ENCODE measurements at places on chromosomes 7 and 10.

DNA sequence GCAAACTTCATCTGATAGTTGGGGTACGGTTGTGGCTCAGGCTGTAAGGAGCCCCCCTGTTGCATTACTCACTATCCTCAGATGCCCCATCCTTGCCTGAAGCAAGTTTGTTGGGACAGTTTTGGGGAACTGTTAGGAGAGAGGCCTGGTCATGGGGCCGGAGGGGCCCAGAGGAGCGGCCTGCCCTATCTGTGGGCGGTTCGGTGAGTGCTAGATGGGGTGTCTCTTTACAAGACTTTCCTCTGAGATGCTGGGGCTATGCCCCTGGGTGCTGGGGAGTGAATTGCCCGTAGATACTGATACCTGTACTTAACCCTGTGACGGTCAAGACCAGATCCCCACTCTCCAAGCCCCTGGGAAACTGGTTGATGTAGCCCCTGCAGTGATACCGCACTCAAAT lies 12.4 kb downstream of the CUX1 start:
- DNase-seq = no peak

GRCh38 chr10:104556831-104557230 lies 84.3 kb upstream of the SORCS3 start:
- no peak for DNase-seq

DNA sequence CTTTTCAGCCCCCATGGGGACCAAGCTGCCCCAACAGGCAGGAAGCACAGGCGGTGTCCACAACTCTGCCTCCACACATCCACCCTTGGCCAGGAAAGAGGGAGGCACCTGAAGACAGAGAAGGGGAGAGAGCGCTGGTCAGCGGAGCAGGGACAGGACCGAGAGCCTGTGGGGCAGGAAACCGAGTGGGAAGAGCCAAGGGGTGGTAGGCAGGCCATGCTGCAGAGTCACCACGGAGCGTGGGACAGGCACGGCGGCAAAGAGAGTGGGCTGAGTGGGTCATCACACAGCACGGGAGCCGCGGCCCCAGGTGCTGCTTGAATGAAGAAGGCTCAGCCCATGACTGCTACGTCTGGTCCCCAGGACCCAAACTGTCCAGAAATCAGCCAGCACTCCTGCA lies 109.8 kb downstream of the PTPRN2 start:
- no peak for DNase-seq

GRCh38 chr10:43263551-43264343 lies 3.1 kb downstream of the RASGEF1A start:
- no peak for DNase-seq

GRCh38 chr10:128050936-128051335 lies 75.3 kb downstream of the MKI67 start:
- DNase-seq = no peak

DNA sequence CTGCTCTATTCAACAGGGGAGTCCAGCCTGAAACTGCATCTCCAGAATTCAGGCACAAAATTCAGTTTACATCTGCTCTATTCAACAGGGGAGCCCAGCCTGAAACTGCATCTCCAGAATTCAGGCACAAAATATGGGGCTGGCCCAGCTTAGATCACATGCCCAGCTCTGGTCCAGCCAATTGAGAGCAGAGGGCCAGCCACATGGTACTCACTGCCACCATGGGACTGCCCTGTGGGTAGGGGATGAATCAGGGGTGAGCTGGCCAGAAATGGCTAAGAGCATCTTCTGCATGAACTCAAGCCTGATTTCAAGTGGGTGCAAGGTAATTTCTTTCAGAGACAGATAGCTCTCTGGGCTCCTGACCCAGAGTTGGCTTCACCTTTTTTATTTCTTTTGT lies 156.6 kb upstream of the LYZL2 start:
- DNase-seq = no peak

GRCh38 chr7:140045697-140046096 lies 17.1 kb downstream of the PARP12 start:
- DNase-seq = no peak

DNA sequence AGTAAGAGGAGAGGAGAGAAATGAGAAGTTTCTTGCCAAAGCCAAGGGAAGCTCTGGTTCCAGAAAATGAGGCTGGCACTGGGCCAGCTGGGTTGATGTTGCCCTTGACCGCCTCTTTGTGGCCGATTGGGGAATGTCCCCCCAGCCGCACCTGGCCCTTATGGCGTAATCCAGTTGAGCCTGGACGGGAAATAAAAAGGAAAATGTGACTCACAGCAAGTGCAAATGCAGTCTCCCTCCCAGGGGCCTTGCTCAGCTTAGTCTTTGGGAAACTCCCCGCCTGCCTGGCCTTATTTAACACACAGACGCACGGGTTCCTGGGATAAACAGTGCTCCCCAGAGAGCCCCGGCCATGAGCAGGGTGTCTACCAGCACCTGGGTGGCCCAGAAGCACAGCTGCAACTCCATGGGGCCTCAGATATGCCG lies 174.8 kb downstream of the KIAA1217 start:
- no peak for DNase-seq

DNA sequence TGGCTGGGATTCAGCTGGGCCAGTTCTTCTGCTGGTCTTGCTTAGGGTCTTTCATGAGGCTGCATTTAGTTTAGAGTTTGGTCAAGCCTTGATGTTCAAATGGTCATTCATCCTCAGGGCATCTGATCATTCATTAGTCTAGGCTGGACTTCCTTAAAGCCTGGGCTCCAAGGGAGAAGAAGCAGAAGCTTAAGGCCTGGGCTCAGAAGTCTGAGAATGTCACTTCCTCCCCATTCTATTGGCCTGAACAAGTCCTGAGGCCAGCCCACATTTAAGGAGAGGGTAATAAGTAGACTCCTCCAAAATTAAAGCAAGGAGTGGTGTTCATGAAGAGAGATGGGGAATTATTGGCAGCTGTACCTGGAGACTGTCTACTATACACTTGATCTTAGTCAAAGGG lies 193.2 kb upstream of the HABP2 start:
- DNase-seq = no peak

DNA sequence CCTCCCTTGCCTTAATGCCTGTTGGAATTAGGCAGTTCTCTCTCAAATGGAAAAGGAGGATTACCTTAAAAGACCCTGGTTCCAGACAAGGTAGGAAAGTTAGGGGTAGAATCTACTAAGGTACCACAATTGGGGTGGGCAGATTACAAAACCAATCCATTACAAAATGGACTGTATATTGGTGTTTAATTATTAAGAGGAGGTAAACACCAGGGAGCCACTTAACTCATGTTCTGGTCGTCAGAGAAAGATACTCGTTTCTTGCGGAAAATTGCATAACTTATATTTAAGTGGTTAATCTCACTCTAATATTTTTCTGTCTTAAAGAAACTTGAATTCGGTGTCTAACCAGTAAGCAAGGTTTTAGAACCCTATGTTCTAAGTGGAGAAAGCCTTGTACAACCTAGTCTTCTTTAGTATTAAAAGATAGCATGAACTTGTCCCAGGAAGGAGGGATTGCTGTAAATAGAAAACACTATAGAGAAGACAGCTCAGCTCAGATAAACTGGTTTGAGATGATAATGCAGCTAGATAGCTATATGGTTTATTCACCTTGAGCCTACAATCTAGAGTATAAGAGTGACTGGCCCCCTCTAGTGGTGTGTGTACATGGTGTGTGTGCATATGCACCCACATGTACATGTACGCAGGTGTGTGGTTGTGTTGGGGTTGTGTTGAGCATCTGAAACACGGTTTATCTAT lies 58.0 kb upstream of the STRIP2 start:
- peak; percentile 10 for DNase-seq

- no peak for DNase-seq
Observed at GRCh38 chr7:27113991-27114769, 11.7 kb upstream of the HOXA2 start.

- no peak for DNase-seq
Observed at GRCh38 chr7:97470726-97471125, 261.2 kb upstream of the TAC1 start.

DNA sequence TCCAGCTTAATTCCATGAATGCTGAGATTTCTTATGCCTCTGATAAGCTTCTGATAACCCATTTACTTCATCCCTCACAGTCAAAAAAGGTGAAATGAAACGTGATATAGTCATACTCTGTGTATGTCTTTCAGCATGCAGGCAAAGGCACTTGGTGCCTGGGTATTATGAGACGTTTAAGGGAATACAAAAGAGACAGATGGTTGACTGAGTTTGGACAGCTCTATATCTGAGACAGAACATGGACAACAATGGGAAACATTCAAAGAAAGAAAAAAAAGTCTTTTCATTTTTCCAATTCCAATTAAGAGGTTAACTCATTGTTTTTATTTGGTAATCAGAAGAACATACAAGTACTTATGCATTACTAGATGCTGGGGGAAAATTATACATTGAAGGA lies 96.2 kb downstream of the PPP1R17 start:
- no peak for DNase-seq

GRCh38 chr10:52172581-52172980 lies 141.5 kb upstream of the DKK1 start:
- no peak for DNase-seq

DNA sequence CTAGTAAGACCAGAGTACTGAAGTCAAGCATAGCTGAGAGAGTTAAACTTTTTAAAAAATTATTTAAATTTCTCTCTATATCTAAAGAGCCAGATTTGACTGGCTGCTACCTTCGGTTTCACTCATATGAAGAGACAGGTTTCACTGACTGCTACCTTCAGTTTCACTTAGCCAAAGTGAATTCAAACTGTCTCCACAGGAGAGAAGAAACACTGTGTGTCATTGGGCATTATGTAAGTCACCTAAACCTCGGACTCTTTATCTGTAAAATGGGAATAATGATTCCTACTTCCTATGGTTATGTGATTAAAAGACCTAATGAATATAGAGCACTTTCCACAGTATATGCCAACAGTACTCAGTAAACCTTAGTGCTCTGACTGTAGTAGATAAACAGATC lies 41.6 kb upstream of the MET start:
- DNase-seq = no peak

DNA sequence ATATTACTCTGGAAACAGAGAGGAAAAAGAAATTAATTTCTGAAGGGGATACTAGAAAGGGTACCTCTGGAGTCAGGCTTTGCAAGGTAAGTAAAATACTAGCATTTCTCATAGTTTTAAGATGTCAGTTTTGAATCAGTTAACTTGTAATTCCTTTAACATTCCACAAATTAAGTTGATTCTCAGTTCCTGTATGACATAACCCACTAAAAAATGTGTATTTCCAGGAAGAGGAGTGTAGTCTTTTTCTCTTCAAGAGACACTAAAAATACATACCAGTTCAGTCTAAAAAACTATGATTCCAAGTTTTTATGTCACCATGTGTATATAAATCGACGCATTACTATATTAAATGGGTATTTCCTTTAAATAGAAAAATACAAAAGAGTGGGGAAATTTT lies 113.2 kb downstream of the CDK6 start:
- no peak for DNase-seq

- no peak for DNase-seq
Observed at GRCh38 chr7:128093614-128094570, 62.7 kb upstream of the LRRC4 start.

DNA sequence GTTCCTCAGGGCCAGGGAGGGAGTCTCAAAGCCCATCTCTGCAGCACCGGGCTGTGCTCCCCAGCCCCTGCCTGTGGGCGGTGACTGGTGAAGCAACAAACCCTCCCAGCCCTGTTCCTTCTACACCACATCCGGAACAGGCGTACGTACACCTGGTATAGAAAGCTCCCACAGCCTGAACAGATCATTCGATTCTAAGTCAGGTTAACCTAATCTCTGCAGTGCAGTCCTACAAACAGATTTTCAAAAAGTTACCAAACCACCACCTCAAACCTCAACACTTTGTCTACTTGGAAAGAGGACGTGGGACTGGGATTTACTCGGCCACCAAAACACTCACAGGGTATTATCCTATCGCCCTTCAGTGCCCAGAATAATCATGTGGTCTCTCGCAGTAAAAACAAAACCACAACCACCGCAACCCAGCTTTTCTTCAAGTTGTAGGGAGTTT lies 238.4 kb downstream of the DIP2C start:
- peak; percentile 60 for DNase-seq

DNA sequence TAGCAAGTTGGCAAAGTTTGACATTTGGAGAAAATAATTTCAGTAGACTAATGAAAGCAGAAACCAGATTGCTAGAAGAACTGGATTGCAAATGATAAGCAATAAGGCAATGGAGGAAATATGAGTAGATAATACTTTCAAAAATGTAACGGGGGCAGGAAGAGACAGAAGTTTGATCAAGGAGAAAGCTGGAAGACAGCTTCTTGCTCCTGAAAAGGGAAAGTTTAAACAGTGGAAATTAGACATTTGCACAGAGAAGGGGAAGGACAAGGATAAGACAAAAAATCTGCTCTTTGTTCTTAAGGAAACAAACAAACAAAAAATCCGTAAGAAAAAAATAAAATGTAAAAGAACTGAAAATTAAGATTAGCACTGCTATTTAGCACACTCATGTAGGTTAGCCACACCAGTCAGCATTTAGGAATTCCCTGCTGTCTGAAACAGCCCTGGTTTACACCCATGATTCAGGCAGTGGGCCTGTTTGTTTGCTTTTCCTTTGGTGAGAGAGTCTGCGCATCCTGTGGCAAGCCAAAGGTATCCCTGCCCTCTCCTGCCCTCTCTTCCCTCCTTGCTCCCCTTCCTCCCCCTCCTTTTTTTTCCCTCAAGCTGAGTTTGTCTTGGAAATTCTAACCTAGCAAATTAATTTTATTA lies 104.3 kb upstream of the CAV2 start:
- no peak for DNase-seq

- DNase-seq = no peak
Observed at GRCh38 chr7:70569335-70569819, 562.6 kb upstream of the GALNT17 start.

GRCh38 chr10:32349199-32349585 lies 2.2 kb upstream of the EPC1 start:
- DNase-seq = no peak

DNA sequence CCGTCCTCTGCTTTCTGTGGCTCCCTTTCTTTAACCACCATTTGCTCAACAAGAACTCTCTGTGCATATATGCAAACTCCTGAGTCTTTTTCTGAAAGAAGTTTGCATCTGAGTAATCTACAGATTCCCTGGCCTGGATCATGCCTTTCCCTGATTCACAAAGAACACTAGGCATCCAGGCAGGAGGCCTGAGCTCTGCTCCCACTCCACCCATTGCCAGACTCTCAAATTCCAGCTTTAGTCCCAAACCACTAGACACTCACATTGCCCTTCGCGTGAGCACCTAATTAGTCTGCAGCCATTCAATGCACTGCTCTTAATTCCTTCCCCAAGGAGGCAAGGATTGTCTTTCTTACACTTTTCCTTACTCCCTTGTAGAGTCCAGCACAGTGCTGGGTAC lies 60.9 kb downstream of the ABCC2 start:
- no peak for DNase-seq

DNA sequence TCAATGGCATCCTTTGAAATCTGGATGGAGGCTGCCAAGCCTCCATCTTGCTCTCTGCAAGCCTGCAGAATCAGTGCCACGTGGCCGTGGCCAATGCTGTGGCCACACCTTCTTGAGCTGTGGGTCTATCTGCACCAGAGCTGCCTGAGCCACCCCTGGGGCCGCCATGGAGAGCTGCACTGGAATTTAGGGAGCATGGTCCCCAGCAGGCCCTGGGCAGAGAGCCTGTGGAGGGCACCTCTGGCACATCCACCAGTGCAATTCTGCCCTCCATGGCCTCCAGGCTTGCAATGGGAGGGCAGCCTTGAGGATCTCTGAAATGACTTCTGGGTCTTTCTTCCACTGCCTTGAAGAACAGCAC lies 55.6 kb upstream of the NKX6-2 start:
- no peak for DNase-seq

Data from activated effector memory CD4-positive, alpha-beta T cell treated with Interleukin-2 at 50 U/mL for 16 hours (primary cell).